ENCODE measurements at places on chromosomes 5 and 9.

GRCh38 chr5:112533362-112533761 lies 114.3 kb upstream of the EPB41L4A start:
- no peak for DNase-seq

GRCh38 chr5:150186137-150186536 lies 3.7 kb upstream of the SLC6A7 start:
- DNase-seq: no peak

GRCh38 chr5:78881884-78882283 lies 103.2 kb downstream of the ARSB start:
- DNase-seq: no peak

- no peak for DNase-seq
Measured at GRCh38 chr5:57416278-57416994, 66.2 kb downstream of the ACTBL2 start.

DNA sequence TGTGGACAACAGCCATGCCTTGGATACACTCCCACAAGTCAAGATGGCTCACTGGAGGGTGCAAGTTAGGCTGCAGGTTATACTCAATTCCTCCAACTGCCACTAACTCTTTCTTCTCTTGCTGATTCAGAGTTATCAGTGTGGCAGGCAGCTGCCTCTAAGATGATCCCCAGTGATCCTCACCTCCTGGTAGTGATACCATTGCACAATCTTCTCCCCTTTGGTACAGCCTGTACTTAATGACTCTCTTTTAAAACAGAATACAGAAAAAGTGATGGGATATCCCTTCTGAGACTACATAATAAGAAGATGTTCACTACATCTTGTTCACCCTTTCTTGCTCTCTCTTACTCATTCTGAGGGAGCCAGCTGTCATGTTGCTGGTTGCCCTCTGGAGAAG lies 323.1 kb downstream of the RAB3C start:
- DNase-seq: no peak

DNA sequence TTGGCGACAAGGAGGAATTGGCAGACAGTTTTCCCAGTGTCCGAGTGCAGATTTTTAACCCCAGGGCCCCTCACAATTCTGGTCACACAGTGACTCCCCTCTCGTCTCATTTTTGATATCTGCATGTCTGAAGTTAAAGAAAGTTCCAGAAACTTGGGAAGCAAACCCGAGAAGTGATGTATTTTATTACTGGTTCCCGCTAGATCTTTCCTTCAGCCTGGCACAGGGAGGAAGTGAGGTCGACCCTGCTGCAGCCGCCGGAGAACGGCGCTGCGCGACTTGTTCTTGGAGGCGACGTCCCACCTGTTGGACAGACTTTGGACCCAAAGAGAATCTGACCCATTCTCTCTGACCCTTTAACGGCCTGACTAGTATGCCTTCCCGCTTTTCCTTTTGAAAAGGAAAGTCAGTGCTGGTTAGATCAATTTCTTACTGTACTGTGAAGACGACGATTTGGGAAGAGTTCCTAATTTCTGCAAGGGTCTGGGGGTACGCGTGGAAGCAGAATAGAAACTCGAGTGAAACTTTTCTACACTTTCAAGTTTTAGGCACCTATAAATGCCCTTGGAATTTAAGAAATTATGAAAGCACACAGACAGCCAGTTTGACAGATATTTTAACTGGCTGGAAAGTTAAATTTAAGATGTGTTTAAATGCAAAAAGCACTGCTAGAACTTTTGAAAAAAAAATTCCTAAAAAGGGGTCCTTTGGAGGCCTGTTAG lies 744 bp downstream of the OTULIN start:
- DNase-seq: no peak

DNA sequence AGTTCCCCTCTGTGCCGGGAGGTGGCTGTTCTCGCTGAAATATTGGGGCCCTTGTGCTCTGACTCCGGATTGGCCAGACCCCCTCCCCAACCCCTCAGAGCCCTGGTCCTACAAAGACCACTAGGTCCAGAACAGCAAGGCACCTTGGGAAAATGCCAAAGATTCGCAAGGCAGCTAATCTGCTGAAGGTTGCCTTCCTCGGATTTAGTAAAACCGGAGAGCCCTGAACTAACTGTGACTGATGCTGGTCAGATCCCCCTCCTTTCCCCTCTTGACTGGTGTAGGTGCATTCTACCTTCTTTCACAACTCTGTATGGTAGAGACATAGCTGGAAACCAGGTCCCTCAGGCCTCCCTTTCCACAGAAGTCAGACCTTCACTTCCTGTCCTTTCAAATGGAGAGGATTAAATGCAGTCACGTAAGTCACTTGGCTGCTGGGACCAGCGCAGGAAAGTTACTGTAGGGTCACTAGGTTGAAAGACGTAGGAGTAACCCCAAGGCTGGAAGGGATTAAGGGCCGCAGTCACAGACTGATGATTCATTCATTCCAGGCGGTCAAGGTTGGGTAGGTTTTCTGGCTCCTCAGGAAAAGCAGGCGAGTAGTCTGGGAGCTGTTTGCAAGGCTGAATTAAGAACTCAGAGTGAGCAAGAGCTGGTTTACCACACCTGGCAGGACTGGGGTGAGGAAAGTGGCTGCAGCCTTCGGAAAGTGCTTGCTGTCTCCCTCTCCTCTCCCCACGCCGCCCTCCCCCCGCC lies 5.3 kb downstream of the BARX1 start:
- no peak for DNase-seq

DNA sequence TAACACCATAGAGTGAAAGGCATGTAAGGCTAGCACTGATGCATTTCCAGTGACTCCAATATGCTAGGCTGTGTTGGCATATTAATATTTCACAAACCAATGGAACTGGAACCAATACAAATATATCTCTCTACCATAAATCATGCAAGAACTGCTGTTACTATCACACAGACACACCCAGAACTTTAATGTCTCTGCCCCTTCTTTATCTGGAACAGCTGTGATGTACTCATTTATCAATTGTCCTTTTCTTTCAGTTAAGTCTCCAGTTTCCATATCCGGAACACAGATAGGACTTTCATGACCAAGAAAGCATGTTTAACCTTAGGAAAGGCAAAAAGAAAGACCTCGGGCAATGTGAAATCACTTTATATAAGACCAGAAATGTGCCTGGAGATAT lies 70.3 kb downstream of the SPTLC1 start:
- no peak for DNase-seq

- no peak for DNase-seq
Measured at GRCh38 chr9:91362051-91362611, 413 bp upstream of the AUH start.

DNA sequence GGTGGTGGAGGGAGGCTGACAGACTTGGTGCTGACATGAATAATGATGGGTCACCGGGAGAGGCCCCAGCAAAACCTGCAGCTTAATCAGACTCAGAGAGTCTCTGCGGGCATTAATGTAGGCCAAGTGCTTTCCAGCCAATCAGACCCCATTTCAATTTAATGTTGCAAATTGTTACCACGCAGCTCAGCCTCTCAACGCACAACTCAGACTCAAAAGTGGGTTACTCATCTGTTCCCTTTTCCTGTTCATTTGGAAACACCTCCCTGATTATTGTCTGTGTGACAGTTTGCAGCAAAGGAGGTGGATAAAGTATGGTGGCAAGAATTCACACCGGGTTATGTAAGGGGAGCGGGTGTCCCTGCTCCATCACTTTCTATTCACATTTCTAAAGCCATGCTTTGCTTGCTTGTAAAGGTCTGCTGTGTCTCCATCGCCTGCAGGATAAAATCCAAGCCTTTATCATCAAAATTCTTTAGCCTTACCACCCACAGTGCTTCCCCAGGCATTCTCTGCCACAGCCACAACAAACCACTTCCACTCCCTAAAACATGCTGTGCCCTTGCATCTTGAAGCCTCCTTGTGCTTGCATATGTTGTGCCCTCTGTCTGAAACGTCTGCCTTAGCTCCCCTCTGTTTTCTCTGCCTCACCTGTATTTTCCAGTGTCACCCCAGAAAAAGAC lies 156.5 kb downstream of the ASTN2 start:
- DNase-seq: no peak

DNA sequence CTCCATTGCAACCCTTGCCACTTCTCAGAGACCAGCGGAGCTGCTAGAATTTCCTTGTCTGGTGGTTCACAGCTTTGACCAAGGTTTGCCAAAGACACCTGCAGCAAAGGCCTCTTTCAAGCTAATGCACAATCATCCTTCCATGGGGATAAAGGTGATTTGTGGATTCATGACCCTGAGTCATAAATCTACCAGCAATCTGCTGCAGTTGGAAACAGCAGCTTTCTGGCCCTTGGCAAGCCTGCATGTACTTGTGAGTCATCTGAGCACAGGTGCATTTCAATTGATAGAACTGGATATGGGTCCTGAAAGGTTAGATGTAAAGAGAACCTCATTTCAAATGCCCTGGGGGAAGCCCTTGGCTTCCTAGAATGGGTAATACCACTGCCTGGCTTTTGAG lies 21.6 kb upstream of the TCF7 start:
- DNase-seq: no peak

DNA sequence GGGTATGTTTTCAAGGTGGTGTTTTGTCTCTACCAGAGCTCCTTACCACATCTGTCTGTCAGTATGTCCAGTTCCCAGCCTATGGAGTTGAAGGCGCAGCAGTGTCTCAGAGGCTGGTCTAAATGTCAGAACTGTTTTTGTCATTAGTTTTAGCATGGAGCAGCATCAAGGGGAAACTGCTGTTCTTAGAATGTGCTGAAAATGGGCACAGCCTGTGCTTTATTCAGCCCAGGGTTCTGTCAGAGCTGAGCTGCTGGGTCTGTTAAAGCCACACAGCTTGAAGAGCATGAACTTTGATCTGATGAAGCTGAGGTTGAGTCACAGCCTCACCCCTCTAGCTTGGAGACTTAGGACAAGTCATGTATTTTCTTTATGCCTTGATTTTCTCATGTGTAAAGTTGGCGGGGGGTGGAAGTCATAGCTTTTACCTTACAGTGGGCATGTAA lies 71.9 kb downstream of the RALGPS1 start:
- no peak for DNase-seq

GRCh38 chr5:1660001-1660400 lies 136.2 kb upstream of the LPCAT1 start:
- DNase-seq: no peak

GRCh38 chr5:102722931-102723330 lies 32.2 kb upstream of the PAM start:
- DNase-seq: no peak

DNA sequence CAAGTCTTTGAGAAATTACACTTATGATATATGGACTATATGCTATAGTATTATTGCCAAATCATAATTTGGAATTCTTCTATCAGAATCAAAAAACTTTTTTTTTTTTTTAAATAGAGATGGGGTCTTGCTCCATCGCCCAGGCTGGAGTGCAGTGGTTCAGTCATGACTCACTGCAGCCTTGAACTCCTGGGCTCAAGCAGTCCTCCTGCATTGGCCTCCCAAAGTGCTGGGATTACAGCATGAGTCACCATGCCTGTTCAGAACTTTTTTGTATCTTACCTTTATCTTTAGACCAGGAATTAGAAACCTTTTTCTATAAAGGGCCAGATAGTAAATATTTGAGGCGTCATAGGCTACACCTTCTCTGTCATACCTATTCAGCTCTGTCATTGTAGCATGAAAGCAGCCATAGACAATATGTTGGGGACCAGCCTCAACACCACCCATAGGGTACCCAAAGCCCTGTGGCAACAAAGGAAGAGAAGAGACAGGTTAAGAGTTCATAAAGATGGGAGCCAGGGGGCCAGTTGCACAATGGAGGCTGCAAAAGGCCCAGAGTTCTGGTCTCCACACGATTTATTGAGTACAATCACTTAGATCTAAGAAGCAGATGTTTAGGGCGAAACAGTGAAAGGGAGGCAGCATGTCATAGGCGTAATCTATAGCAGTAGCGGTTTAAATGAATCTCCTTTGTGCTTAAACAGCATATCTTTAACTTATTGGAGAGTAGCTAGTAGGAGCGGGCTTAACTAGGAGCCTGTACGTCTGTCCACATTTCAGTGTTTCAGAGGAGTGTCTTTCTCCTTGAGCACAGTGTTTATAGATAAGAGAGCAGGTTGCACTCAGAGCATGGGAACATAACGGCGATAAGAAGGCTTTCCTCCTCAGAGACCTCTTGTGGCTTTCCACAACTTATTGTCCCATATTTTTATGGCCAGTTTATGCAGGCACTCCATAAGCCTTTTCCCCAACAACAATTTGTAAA lies 12.5 kb downstream of the ECM2 start:
- DNase-seq: no peak

DNA sequence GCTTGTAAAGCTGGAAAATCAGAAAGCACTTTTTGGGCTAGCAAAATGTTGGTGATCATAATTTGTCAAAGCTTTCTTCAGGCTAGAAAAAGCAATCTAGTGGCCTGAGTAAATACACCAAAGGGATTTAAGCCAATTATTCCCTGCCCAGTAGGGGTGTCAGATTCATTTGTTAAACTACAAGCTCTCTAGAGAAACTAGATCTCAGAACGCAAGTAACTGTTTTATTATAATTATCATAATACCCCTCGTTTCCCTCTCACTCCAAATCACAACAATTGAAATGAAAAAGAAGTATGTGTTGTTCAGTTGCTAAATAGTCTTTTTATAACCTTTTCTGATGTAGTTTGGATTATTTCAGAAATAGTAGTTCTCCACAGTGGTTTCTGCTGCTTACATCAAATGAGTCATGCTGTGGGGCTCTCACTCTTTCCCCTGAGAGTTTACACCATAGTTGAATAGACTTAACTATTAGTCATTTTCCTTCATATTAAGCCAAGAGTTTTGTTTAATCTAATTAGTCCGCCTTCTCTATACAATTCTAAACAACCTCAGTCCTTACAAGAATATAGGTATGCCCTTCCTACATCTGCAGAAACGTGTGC lies 918.6 kb upstream of the DMAC1 start:
- DNase-seq: no peak

GRCh38 chr9:13645557-13645956 lies 366.1 kb upstream of the MPDZ start:
- no peak for DNase-seq

GRCh38 chr5:143759396-143760130 lies 52.4 kb upstream of the HMHB1 start:
- no peak for DNase-seq

GRCh38 chr9:112624711-112625707 lies 92.9 kb downstream of the INIP start:
- DNase-seq: no peak

All from HS-27A (cell line).